ENCODE measurements at places on chromosomes 11 and 22.

DNA sequence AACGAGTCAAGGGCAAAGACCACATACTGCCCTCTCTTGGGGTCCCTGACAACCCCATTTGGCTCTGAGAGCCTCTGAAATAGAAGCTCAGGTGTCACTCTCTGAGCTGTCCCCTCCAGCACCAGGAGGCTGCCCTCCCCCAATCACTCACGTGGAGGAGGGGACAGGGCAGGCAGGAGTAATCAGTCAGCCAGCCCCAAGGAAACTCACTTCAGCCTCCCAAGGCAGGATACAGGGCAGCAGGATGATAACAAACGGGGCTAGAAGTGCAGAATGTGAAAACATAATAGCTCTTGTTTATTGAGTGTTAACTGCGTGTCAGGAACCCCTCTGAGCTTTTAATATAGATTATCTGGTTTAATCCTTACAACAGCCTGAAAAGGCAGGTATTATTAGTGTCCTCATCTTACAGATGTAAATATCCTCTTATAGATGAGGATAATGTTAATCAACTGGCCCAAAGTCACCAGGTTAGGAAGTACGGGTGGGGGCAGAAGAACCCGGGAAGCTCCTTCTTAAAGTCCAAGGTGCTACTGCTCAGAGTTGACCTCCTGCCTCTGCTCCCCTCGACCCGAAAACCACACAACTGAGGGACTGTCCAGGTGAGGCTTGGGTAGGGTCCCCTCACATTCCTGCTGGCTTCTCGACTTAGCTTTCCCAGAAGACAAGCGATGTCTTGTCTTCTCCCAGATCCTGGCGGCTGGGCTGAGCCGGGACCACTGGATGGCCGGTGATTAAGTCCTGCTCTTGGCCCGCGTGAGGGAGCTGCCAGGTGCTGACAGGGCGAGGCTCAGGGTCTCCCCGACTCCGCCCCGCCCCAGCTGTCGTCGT lies 2.7 kb downstream of the CHRM4 start:
- DNase-seq = no peak

GRCh38 chr11:75780888-75781287 lies 12.3 kb downstream of the DGAT2 start:
- DNase-seq = no peak

DNA sequence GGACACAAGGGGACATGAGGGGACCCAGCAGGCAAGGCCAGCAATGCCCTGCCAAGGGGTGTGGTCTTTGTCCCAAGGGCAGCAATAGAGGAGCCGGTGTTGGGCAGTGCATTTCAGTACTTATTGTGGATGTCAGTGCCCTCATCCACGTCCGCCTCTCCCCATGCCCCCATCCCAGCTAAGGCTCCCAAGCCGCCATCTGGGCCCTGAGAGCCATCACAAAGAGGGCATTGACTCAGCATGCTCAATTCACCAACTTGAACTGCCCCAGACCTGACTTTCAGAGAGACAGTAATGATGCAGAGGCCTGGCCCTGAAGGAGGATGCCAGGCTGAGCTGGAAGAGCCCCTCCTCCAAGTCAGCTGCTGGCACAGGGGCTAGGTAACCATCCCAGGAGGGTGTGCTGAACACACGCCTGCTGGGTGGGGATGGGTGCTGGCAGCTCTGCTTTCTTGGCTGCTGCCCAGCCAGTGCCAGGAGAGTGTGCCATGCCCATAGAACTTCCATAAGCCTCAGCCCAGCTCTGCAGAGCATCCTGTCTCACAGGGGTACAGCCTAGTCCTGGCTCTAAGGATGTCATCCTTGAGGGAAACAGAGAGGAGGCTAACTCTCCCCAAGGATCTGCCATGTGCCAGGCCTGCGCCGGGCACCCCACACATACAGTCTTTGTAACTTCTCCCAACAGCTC lies 46.5 kb downstream of the PDE2A start:
- DNase-seq = no peak

- peak; percentile 65 for DNase-seq
Measured at GRCh38 chr22:35648066-35649025, at the start of gene APOL6. TSS of gene APOL6 (plus strand) at chr22:35648446. CDS start at chr22:35656426, 7,980 bp downstream.

GRCh38 chr11:134887896-134888295 lies 475.9 kb upstream of the B3GAT1 start:
- no peak for DNase-seq

DNA sequence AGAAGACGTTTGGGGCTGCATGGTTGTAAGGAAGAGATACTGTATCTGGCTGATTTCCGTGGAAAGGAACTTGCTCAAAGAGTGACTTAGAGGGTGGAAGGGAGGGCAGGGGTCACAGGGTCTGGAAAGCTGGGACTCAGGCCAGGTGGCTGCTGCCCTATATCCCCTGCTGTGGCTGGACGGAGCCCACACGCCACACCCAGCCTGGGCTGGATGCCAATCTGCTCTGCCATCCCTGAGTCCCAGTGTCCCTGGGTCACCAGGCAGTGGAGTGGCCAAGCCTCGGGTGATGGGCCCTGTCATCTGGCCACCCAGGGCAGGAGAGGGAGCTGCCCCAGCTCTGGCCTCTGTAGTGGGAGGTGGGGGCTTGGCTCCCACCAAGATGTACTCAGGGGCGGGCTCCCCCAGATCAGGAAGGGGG lies 26.5 kb upstream of the KRTAP5-7 start:
- no peak for DNase-seq

GRCh38 chr11:6663794-6664469 lies 8.3 kb upstream of the DCHS1 start:
- no peak for DNase-seq

- no peak for DNase-seq
Measured at GRCh38 chr22:42966497-42966896, 48.5 kb downstream of the PACSIN2 start.

DNA sequence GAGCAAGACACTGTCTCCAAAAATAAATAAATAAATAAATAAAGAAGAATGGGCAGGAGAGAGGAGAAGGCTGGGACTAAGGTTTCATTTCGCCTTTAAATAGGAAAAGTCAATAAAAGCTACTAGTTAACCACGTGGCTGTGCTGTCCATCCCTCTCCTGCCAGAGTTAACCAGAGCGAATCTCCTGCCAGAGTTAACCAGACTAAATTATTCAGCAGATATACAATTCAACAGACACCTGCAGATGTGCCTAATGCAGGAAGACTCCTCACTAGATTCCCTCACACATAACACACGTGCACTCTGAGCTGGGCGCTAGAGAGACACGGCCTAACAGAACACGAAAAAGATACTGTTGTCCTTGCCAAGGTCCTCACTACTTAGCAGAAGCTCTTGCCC lies 156.1 kb downstream of the IGLL1 start:
- no peak for DNase-seq

DNA sequence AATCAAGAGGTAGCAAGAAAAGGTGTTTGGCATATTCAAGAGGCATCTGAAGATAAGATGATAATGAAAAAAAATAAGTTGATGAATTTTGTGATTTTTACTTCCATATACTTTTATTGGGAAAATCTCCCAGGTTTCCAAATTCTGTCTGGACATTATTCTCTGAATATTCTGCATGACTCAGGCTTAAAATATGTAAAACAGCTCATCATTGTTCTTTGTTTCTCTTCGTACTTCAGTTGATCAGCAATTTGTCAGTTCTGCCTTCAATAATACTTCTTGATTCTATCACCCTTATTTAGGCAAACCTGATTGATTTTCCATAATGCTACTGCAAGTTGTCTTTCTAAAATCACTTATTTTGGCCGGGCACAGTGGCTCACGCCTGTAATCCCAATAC lies 30.2 kb downstream of the GTF2H1 start:
- DNase-seq = no peak

DNA sequence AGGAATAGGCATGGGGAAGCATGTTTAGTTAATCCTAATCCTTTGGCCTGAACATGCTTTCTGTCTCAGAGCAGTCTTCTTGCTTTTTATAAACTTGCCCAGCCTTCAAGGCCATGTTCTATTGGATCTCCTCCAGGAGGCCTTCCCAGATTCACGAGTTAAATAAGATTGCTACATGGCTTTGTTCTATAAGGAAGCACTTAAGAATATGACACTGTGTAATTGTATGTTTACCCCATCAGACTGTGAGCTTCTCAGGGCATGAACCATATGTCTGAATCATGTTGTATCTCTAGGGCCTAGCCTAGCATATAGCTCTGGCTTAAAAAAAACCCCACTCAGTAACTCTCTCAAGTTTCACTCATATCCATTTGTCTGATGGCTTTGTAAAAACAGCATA lies 26.4 kb upstream of the UCP3 start:
- no peak for DNase-seq

DNA sequence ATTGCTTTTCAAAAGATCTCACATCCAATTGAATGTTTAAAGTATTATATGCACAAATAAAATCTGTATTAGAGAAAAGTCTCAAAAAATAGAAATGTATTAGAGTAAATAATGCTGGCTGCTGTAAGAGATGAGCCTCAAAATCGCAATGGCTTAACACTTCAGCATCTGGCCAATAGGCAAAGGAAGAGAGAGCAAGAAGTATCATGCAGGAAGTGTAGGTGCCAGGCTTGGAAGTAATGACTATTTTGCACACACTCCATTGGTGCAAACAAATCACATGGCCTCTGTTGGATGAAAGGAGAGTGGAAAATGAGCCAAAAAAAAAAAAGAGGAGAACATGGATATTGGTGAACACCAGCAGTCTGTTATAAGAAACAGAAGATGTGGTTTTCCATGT lies 193.0 kb upstream of the E2F8 start:
- no peak for DNase-seq

- no peak for DNase-seq
Measured at GRCh38 chr22:30829901-30830550, 135.4 kb downstream of the OSBP2 start.

DNA sequence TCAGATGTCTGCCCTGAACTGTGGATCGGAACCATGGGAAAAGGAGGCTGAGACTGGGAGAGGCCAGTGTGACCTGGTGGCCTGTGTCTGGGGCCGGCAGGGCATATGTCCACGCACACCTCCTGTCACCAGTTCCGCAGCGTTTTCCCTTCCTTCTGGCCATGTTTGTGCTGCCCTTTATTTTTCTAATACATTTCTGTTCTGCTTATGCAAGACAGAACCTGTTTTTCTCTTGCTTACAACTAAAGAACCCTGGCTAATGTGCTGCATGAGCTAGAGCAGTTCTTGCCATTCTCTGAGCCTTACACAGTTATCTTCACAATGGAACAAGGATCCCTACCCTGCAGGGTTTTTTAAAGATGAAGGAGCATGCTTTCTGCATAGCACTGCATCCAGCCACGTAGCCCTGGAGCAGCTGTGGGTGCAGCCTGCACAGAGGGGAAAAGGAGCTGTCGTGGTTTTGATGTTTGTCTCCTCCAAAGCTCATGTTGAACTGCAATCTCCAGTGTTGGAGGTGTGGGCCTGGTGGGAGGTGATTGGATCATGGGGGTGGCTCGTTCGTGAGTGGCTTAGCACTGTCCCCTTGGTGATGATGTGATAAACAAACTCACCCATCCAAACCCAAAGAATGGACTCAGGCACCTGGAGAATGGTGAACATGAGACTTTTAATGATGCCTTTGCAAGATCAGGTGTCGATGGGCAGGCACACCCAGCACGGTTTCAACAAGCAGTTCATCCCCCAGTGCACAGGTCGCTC lies 84.8 kb upstream of the SHANK2 start:
- DNase-seq = no peak

DNA sequence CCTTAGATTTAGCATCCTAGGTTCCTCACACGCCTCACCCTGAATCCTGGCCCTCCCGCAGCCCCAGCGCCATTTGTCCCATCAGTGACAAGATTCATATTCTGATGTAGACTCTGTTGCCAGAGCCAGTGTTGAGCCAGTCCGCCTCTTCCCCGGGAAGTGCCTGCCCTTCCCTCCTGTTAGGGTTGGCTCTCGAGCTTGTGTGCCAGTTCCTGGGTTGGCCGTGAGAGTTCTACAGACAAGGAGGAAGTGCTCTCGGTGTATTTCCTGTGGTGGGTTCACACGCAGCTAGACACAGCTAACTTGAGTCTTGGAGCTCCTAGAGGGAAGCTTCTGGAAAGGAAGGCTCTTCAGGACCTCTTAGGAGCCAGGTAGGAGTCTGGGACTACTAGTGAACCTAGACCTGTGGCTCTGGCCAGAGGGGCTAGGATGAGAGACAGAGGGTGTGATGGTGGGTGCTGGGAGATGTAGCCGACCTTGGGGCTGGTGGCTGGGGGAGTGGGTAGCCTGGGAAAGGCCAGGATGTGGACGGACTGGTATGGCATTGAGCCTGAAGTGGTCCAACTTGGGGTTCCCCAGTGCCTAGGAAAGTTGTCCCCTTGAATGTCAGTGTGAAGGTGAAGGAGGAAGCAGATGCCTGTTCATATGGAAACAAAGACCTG lies at the start of gene IL18BP:
Gene IL18BP (plus strand): TSS at position 261 of the 662 bp plus-strand sequence. CDS start 1,076 bp downstream, outside the sequence.
- no peak for DNase-seq

DNA sequence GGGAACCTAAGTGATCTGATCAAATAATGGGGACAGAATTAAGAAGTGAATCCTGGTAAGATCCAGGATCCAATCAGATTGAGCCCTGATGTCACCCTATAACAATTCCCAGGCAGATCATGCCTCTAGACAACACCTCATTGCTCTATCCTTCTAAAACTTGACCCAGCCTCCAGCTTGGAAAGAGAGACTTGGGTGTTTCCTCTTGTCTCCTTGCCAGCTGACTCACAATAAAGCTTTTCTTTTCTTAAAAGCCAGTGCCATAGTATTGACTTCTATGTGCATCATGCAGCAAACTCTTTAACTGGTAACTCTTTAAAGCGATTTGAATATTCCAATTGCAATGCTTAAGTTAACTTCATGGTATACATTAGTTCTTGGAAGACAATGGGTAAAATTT lies 109.6 kb upstream of the CHORDC1 start:
- DNase-seq = no peak

DNA sequence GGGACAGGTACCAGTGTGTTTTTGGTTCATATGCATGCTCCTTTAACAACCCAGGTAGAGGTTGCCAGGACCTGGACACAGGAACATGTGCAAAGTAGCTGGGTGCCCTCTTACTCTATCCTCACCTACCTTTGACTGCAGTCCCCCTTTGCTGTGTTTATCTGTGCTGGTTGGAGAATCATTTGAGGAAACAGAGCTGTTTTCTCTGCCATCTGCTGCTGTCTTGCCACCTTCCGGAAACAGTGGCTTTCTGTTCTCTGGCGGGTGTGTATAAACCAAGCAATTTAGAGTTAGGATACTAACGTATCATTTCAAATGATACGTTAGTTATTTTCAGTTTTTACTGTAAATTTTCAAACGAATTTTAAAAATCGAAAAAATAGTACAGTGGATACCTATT lies 171.9 kb upstream of the TTC12 start:
- DNase-seq = no peak

DNA sequence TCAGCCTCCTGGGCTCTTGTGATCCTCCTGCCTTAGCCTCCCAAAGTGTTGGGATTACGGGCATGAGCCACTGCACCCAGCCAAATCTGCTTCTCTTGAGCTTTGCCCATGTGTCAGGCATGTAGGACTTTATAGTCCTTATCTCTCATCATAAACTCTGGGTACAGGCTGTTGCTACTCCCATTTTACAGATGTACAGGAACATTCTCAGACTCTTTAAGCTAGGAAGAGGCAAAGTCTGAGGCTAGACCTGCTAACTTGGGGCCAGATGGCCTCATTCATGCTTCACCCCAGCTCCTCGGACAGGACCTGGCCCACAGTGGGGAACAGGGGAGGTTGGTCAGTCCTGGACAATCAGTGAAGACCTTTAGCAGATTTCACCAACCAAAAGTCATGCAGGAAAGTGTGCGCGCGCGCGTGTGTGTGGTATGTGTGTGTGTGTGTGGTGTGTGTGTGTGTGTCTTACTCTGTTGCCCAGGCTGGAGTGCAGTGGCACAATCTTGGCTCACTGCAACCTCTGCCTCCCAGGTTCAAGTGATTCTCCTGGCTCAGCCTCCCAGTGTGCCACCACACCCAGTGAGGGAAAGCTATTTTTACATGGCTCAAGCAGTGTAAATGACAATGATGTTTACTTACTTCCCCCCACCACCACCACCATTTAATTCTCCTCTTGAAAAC lies 23.8 kb downstream of the YDJC start:
- no peak for DNase-seq

Measured in GM12864 (cell line).